ENCODE measurements at places on chromosomes 12 and 14.

- DNase-seq = no peak
Observed at GRCh38 chr12:105667973-105668743, 337.7 kb downstream of the C12orf75 start.

DNA sequence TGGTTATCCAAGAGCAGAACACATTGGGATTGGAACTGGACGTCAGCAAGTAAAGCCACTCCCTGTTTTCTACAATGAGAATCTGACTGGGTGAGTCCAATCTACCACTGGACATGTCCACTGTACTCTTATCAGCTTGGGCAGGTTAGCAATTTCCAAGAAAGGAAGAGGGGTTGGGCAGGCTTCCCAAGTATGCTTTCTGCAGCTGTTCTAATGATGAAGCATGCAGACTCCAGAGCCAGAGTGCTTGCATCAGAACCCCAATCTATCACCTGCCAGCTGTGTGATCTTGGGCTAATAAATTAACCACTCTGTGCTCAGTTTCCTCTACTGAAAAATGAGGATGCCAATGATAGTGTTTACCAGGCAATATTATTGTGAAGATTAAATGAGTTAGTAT lies 92.0 kb downstream of the EMP1 start:
- no peak for DNase-seq

DNA sequence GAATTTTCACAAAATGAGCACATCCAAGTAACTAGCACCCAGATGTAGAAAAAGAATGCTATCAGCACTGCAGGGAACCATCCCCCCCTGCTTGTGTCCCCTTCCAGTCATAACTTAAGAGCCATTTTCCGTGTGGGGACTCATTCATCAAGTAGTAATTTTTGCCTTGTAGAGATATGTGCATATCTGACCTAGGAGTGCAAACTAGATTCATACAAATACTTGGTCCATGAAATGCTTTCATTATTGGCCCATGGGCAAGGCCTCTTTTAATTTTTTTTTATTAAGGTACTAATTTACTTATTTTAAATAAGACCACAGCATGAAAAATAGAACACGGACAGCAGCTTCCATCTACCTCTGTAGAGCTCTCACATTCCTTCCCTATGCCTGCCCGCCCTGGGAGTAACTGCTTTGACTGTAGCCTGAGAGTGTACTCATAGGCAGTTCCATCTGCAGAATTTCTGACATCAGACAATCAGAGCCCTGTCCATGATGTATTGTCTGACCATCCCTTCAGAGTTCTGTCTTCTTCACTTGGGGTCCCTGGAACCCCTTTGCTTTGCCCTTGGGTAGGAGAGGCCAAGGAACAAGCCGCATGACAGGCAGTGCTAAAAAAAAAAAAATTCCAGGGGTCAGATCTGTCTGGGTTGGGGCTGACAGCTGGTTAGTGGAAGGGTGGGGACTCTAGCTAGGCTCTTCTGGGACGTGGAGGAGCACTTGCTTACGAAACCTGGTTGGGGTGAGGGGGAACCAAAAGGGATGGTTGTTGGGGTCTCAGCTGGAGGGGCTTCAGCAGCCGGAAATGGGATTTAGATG lies 131.7 kb downstream of the C12orf75 start:
- DNase-seq = no peak

DNA sequence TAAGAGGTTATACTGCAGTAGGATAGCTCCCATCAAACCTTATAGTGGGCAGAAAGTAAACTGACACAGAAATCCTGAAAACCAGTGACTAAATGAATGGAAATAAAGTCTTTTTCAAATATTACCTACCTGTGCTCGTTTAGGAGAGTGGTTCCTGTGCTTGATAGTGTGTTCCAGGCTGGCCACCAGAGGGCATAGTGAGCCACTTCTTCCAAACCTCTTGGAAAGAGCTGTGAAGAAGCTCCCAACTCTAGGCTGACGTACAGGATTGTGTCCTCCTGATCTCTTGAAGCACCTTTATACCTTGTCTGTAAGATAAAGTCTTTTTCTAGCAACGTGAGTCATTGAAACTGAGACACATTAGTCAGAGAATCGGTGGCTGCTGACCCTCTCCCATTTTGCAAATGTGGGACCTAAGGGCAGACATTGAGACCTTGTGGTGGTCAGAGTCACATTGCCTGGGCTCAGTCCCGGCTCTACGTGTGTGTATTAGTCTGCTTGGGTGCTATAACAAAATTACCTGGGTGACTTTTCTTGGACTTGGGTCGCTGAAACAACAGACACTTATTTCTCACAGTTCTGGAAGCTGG lies 17.6 kb downstream of the TDP1 start:
- DNase-seq = peak; percentile 87

- DNase-seq = no peak
Observed at GRCh38 chr12:40907115-40907527, 214.9 kb downstream of the CNTN1 start.

Measured in suppressor macrophage (primary cell).